Activated T-cell treated with anti-CD3 and anti-CD28 coated beads for 48 hours (primary cell): ENCODE measurements at places on chromosomes 2 and 18.

DNA sequence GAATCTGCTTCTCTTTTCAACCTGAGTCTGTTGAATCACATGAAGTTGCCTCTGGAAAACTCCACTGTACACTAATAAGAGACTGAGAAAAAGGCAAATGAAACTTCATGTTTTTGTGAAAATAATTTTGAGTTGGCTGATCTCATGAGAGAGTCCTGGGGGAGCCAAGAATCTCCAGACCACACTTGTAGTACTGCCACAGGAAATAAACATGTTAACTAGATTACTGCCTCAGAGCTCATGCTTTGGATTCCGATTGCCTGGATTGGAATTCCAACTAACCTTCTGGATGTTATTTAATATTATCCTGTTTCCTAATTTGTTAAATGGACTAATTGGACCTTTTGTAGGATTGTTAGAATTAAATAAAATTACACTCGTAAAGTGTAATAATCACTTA is 25.2 kb downstream of the NUP35 start:
- DNase-seq: no peak

DNA sequence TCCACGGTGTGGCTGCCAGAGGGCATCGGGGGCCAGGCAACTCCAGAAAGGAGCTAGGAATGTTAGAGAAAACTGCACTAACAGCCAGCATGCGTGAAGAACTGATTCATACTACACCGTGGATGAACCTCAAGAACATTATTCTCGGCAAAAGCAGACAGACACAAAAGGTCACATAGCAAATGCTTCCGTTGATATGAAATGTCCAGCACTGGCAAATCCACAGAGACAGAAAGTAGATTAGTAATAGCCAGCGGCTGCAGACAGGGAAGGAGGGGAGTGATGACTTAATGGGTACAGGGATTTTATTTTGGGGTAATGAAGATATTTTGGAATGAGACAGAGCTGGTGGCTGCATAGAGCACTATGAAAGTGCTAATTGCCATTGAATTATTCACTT is 37.4 kb downstream of the SCTR start:
- DNase-seq: no peak

GRCh38 chr2:6872394-6872793 is 5.2 kb upstream of the RSAD2 start:
- DNase-seq: no peak

DNA sequence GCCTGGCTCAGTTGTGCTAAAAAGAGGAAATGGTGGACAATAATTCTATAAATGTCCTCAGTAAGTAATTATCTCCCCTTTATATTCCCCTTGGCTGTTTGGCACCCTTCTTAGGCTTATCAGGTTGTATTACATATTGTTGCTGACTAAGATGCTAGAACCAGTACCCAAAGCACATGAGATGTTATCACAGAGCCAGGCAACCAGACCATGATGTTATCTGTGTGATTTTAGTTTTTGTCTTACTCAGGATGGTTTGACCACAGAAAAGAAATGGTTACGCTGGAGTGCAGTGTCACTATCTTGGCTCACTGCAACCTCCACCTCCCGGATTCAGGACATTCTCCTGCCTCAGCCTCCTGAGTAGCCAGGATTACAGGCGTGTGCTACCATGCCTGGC is 15.2 kb downstream of the R3HDM1 start:
- DNase-seq: no peak

GRCh38 chr2:206259376-206260187 is 14.9 kb upstream of the ZDBF2 start:
- DNase-seq: no peak

- no peak for DNase-seq
These were observed 112.1 kb downstream of the TCF4 start for GRCh38 chr18:55475916-55476315.

GRCh38 chr2:150136893-150137292 is 350.6 kb downstream of the RND3 start:
- no peak for DNase-seq

DNA sequence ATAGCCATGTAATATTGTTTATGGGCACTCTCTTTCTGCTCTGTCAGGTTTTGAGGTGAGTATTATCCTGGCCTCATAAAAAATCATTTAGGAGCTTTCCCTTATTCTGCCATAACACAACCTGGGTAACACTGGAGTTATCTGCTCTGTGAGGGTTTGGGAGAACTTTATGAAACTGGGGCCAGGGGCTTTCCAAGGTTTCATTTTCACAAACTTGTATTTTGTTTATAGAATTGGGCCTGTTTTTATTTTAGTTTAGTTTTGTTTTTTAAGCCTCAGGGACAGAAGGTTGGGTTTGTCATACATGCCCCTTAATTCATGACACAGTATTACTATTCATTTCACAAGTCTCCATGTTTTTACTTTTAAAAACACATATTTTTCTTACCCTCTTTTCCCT is 83.5 kb downstream of the IRS1 start:
- DNase-seq: no peak

GRCh38 chr2:204491528-204491927 is 53.7 kb upstream of the PARD3B start:
- DNase-seq: no peak

- DNase-seq: no peak
These were observed 242.1 kb upstream of the TNP1 start for GRCh38 chr2:217101972-217102371.

DNA sequence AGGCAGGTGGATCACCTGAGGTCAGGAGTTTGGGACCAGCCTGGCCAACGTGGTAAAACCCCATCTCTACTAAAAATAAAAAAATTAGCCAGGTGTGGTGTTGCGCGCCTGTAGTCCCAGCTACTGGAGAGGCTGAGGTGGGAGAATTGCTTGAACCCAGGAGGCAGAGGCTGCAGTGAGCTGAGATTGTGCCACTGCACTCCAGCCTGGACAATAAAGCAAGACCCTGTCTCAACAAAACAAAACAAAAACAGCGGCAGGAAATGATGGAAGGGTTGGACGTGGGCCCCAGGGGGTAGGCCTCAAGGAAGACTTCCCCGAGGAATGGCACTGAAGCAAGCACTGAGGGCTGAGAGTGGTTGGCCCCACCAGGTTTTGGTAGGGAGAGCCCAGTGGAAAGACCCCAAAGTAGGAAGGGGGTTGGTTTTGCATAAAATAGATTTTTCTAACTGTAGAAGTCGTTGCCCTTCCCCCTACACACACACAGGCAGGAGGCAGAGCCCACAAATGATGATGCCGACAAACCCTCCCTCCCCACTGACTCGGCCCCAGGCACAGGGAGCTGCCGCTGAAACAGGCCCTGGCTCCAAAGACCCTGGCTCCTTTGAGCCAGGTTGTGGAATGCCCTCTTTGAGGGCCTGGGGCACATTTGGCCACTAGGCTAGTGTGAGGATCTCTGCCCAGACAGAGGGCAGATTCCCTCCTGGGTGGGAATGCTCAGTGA is 104.8 kb downstream of the CABLES1 start:
- DNase-seq: no peak

GRCh38 chr2:69742322-69742952 is 503 bp downstream of the ANXA4 start:
- DNase-seq: peak; percentile 8

GRCh38 chr2:66082581-66082980 is 352.3 kb upstream of the MEIS1 start:
- no peak for DNase-seq

- no peak for DNase-seq
These were observed 276.2 kb downstream of the ZNF521 start for GRCh38 chr18:25075783-25076182.

GRCh38 chr2:121502781-121503180 is 27.9 kb upstream of the RNU4ATAC start:
- DNase-seq: no peak

- no peak for DNase-seq
These were observed 109.6 kb upstream of the FSIP2 start for GRCh38 chr2:185628985-185629384.

GRCh38 chr2:158255257-158255656 is 153.6 kb downstream of the UPP2 start:
- no peak for DNase-seq
